ENCODE measurements at places on chromosomes 6 and 20.

DNA sequence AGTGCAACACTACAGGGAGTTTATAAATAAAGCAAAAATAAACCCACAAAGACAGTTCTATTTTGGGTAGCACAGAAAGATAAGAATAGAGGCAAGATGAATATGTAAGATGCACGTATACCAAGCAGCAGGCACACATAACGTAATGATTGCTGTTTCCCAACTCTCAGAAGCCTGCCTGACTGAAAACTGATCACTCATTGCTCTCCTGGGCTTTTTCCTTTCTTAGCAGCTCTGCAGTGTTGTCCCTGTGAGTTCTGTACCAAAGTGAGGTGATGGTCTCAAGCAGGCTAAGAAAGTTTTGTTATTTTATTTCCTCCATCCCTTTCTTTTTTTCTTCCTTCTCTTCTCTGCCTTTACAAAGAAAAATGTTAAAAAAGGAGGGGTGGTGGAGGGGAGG is 522.0 kb upstream of the MAN1A1 start:
- no peak for DNase-seq

GRCh38 chr20:36483919-36484808 is 57.2 kb upstream of the MYL9 start:
- DNase-seq = no peak

- DNase-seq = no peak
These were observed 251.0 kb upstream of the NRSN1 start for GRCh38 chr6:23875006-23875405.

DNA sequence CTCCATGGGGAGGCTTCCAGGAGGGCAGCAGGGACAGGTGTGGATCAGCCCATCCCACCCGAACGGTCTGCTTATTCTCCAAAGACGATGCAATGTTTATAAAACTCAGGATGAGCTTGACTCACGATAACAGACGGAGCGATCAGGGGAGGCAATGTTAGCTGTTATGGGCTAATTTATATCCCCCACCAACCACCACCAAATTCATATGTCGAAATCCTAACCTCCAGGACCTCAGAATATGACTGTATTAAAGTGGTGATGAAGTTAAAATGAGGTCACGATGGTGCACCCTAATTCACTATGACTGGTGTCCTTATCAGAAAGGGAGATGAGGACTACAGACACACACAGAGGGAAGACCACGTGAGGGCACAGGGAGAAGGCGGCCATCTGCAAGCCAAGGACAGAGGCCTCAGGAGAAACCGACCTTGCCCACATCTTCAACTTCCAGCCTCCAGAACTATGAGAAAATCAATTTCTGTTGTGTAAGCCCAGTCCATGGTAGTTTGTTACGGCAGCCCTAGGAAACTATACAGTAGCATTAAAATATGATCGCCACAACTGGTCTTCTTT is 7.0 kb downstream of the ADTRP start:
- DNase-seq = no peak

- no peak for DNase-seq
These were observed 26.3 kb downstream of the ALDH5A1 start for GRCh38 chr6:24520929-24521546.

- DNase-seq = no peak
These were observed 401 bp upstream of the PHF3 start for GRCh38 chr6:63635215-63635587.

- no peak for DNase-seq
These were observed 23.9 kb downstream of the NOL4L start for GRCh38 chr20:32560989-32561830.

GRCh38 chr6:36515844-36516243 is 31.4 kb downstream of the STK38 start:
- no peak for DNase-seq

- no peak for DNase-seq
These were observed 9.0 kb downstream of the IGF2R start for GRCh38 chr6:159977904-159978268.

DNA sequence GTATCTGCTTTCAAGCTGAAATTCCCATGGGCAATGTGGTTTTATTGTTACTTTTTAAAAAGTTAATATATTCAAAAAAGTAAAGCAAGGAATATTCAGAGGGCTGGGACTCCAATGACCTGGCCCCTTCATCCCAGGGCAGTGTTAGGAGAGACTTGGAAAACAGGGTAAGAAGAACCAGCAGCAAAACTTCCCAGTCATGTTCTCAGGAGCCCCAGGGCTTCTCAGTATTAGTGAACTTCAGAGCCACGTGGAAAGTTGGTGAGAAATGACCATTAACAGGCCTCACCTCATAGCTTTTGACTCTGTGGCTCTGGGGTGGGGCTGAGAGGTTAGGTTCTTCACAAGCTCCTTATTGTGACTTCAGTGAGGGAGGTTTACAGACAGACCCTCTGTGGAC is 230.4 kb upstream of the KCNG1 start:
- no peak for DNase-seq

GRCh38 chr20:34887023-34887422 is 10.6 kb downstream of the ACSS2 start:
- no peak for DNase-seq

DNA sequence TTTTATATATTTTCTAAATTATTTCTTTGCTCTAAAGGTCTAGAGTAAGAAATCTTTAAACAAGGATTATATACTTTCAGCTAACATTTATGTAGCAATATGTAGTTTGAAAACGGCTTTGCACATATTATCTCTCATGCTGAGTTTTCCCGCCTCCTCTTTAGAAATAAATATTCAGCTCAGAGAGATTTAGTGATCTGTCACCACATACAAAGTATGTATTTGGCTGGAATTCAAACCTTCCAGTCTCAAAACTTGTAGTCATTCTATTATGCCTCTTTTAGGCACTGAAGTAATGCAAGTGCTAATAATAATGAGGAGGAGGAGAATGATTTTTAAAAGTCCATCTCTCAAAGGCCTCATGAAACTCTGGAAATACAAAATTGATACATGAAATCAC is 525.0 kb downstream of the GRIK2 start:
- no peak for DNase-seq

DNA sequence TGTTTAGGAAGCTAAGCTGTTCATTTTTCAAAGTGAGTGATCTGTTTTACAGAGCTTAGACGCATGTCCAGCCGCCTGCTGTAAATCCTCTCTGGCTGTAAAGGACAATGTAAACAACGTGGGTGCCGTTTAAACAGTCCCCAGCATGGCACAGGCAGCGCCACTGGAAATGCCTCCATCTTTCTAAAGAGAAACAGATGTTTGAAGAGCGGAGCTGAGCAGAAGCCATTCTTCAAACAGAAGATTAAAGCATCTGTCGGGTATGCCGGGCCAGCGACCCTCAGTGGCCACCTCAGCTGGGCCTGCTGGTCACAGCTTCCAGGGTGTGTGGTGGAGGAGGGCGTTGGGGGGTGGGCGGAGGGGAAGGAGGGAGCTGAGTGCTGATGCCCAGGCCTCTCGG is 138.6 kb downstream of the ERMARD start:
- DNase-seq = no peak

DNA sequence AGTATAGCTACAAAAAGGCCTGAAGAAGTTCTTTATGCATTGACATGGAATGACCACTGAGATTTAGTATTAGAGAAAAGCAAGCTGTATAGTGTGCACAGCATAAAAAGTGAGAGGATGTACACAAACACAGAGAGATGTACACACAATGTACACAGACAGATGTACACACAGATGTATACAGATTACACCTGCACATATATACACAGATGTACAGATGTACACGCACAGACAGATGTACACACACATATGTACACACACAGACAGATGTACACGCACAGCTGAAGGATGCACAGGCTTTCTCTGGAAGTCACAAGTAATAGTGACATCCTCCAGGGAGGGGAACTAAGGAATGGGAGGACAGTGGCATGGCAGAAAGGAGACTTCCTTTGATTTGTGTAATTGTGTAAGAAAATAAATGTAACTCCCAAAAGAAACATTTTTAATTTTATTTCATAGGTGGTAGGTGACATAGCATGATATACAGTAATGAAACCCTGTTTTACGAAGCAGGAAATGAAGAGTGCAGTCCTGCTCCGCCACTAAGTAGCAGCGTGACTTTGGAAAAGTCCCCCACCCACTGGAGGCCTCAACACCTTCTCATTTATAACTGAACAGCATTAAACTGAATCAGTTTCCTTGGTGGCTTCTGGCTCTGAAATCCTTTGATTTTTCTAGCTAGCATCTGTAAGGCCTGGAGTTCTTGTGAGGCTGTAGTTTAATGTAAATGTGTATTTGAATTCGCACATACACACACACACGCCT is 14.1 kb downstream of the NFATC2 start:
- DNase-seq = no peak

DNA sequence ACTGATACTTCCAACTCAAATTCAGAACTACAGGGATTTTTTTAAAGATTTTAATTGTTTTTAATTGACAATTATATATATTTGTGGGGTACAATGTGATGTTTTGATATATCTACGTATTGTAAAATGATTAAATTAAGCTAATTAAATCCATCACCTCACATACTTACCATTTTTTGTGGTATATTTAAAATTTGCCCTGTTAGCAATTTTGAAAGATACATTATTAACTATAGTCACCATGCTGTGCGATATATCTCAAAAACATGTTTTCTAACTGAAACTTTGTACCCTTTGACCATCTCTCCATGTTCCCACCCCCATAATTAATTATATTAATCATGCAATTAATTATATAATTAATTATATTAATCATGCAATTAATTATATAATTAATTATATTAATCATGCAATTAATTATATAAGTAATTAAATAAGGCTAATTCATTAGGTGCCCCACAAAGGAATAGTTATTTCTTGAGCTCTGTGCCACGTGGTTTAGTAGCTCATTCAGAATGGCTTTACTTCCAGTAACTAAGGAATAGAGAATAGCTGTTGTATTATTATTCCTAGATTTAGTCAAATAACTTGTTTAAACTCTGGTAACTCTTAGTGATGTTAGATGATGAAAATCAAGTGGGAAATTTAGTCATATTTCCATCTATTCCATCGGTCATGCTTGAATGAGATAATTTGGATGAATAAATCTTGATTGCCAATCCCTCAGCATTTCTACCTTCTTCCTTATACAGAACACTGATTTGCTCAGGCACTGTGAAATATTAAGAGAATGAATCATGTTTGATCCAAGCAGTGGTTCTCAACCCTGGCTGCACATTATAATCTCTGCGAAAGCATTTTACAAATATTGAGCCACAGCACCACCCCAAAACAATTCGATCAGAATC is 25.1 kb downstream of the LOC128125822 start:
- no peak for DNase-seq

DNA sequence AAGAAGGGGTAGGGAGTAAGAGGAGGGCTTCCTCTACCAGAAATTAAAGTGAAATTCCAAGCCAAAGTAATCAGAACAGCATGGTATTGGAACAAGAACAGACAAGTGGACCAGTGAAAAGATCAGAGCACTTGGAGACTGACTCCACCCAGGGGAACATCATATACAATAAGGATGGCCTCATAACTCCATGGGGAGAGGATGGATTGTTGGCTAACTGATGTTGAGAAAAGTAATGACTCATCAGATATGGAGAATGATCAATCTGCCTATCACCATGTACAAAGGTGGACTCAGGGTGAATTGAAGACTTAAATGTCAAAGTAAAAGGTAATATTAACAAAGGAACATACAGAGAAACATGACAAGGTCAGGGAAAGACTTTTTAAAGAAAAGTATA is 12.8 kb downstream of the SLC22A3 start:
- DNase-seq = no peak

- no peak for DNase-seq
These were observed 66.7 kb downstream of the CD164 start for GRCh38 chr6:109315341-109316110.

DNA sequence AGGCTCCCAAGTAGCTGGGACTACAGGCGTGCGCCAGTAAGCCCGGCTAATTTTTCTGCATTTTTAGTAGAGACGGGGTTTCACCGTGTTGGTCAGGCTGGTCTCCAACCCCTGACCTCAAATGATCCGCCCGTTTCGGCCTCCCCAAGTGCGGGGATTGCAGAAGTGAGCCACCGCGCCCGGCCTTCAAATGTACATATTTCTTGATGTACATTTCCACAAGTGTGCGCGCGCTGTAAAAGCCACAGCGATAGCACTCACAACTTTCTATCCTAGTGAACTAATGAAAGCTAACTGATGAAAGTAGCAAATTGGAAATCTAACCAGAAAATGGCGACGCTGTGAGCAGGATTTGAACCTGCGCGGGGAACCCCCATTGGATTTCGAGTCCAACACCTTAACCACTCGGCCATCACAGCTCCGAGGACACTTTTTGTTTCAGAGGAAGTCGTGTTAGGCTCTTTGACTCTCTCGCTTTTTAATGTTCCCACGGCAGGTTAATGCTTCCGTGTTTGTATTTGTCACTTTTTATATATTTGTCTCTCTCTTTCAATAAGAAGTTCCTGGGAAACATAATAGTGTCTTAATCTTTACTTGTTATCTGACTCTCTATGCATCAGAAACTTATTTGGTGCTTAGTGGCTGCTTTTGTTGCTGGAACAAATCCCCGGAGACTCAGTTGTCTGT is 199.4 kb upstream of the ZNF184 start:
- DNase-seq = no peak

DNA sequence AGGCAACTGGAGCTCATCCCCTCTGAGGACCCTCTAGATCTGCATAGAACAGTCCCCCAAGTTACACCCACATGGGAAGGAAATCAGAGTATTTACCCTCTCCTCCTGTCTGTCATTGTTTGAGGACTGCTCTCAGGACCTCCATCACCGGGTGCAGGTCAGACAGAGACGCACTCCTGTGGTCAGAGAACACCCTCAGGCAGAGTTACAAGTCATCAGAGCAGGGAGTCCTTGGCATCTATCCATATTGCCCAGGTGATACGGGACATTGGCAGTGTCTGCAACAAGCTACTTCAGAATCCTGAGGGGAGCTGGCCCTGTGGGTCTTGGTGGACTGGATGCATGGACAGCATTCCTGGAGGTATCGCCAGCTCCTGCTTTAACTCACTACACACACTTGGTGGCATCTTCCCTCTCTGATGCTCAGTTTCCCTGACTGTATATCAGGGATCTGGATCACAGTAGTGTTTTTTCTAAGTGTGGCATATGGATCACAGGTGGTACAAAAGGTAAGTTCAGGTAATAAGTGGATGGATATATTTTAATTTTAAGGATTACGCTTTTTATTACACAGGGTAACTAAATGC is 15.1 kb upstream of the ISM1 start:
- no peak for DNase-seq

DNA sequence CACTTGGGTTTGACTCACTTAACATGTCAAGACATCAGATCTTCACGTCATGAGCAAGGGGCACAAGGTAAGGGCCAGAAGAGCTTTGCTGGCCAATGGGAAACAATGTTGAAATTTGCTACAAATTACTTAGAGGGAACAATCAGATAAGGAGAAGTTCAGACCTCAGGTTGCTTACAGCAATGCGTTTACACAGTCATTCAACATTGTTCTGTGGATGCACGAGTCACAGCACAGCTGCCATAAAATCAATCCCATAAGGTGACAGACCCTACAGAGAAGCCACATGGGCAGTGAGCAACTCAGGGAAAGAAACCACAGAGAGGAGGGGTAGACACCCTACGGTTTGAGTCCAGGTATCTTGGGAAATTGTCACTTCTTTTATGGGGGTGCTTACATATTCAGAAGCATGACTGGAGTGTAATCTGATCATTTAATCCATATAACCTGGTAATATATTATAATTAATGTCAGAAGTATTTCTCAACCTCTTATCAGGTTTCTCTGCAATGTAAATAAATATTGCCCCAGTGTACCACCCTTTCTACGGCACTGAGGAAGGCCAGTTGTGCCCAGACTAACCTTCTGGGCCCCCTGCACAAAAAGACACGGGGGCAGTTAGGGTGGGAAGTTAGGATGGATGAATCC is 2.3 kb upstream of the SLC22A2 start:
- DNase-seq = no peak
